SJCRH30 (cell line): ENCODE measurements at places on chromosomes 7 and 10. TPM values are rescaled to one million over a fixed set of nuclear protein-coding genes. Genes with fewer than 3 reads are reported as not detected.

FZD8 gene
- 36.1 and 39.3 TPM in 2 replicates for total RNA-seq

TRPV6 gene
- total RNA-seq = not detected in 2 replicates

FAM25A gene
- total RNA-seq = not detected in 2 replicates

HHEX gene
- total RNA-seq = 2.9 and 4.2 TPM in 2 replicates

GRM3 gene
- not detected in 2 replicates for total RNA-seq

KLF14 gene
- 1.2 and 1.6 TPM in 2 replicates for total RNA-seq

GPR26 gene
- total RNA-seq = not detected in 2 replicates

PLA2G12B gene
- not detected in 2 replicates for total RNA-seq

ATOH7 gene
- 0.13 TPM in 1 of 2 replicates, not detected in the other for total RNA-seq

SCART1 gene
- total RNA-seq = 0.13 and 0.34 TPM in 2 replicates

TMEM176B gene
- total RNA-seq = not detected in 2 replicates

ING3 gene
- 28.4 and 40.1 TPM in 2 replicates for total RNA-seq

GIMAP4 gene
- total RNA-seq = not detected in 2 replicates

PIK3AP1 gene
- 5.6 and 7.1 TPM in 2 replicates for total RNA-seq

RAB19 gene
- not detected in 2 replicates for total RNA-seq

TRIM50 gene
- not detected in 2 replicates for total RNA-seq

ICA1 gene
- not detected in 2 replicates for total RNA-seq

LRIT1 gene
- total RNA-seq = not detected in 2 replicates

PON1 gene
- total RNA-seq = 0.28 and 0.84 TPM in 2 replicates

OLAH gene
- not detected in 2 replicates for total RNA-seq

TMEM140 gene
- 0.12 TPM in 1 of 2 replicates, not detected in the other for total RNA-seq

AKR1C2 gene
- total RNA-seq = 3.0 and 3.1 TPM in 2 replicates

HMX2 gene
- total RNA-seq = not detected in 2 replicates

CEP55 gene
- 43.2 and 49.4 TPM in 2 replicates for total RNA-seq

HYAL4 gene
- not detected in 2 replicates for total RNA-seq

ANKRD7 gene
- total RNA-seq = 0.86 and 0.93 TPM in 2 replicates

MALRD1 gene
- not detected in 2 replicates for total RNA-seq

GPR15LG gene
- total RNA-seq = not detected in 2 replicates

CTBP2 gene
- 67.8 and 69.0 TPM in 2 replicates for total RNA-seq

SLC13A1 gene
- 0.03 and 0.14 TPM in 2 replicates for total RNA-seq

LIPJ gene
- total RNA-seq = not detected in 2 replicates

AGMO gene
- 0.20 TPM in 1 of 2 replicates, not detected in the other for total RNA-seq

SLC26A5 gene
- not detected in 2 replicates for total RNA-seq

CALML5 gene
- total RNA-seq = not detected in 2 replicates

OPALIN gene
- total RNA-seq = not detected in 2 replicates

GBX1 gene
- total RNA-seq = 0.48 and 0.95 TPM in 2 replicates

EBLN1 gene
- not detected in 2 replicates for total RNA-seq

CNTNAP2 gene
- total RNA-seq = 0.05 TPM in 1 of 2 replicates, not detected in the other

NEUROG3 gene
- total RNA-seq = 0.26 TPM in 1 of 2 replicates, not detected in the other

NPC1L1 gene
- total RNA-seq = not detected in 2 replicates

IDE gene
- total RNA-seq = 21.5 and 24.8 TPM in 2 replicates

GRM8 gene
- total RNA-seq = 0.36 and 1.0 TPM in 2 replicates

ERV3-1 gene
- 6.7 and 9.3 TPM in 2 replicates for total RNA-seq

ASAH2 gene
- 1.2 and 1.7 TPM in 2 replicates for total RNA-seq

LIPN gene
- total RNA-seq = not detected in 2 replicates

GNAT3 gene
- total RNA-seq = not detected in 2 replicates

STEAP1B gene
- total RNA-seq = 0.23 TPM in 1 of 2 replicates, not detected in the other

TDRD1 gene
- 0.61 TPM in 2 replicates for total RNA-seq

DEPP1 gene
- 0.24 and 0.25 TPM in 2 replicates for total RNA-seq
